ENCODE measurements at places on chromosomes 12 and 14. TPM values are rescaled to one million over a fixed set of nuclear protein-coding genes. Genes with fewer than 3 reads are reported as not detected.

GSC gene
- not detected for total RNA-seq

NEDD1 gene
- total RNA-seq, result 25.4 TPM

TMEM132C gene
- not detected for total RNA-seq

PRH2 gene
- total RNA-seq, result 0.30 TPM

PROX2 gene
- not detected for total RNA-seq

CCDC177 gene
- not detected for total RNA-seq

PAWR gene
- 33.5 TPM for total RNA-seq

ZNF410 gene
- total RNA-seq, result 36.7 TPM

RASSF8 gene
- 12.9 TPM for total RNA-seq

NFE2 gene
- total RNA-seq, result 0.15 TPM

RTN1 gene
- total RNA-seq, result under 0.01 TPM

CNOT2 gene
- total RNA-seq, result 56.3 TPM

KERA gene
- total RNA-seq, result not detected

CISTR gene
- total RNA-seq, result not detected

BEST3 gene
- total RNA-seq, result not detected

SOS2 gene
- total RNA-seq, result 7.7 TPM

TAS2R46 gene
- not detected for total RNA-seq
